Astrocyte (in vitro differentiated cells and primary cell): ENCODE measurements at places on chromosomes 11 and 22. TPM values are rescaled to one million over a fixed set of nuclear protein-coding genes. Genes with fewer than 3 reads are reported as not detected.

Gene NAP1L4
- total RNA-seq: 129 and 153 TPM in 2 replicates

Gene SMTNL1
- total RNA-seq: not detected in 2 replicates

Gene KRTAP5-1
- total RNA-seq: not detected in 2 replicates

Gene GNB1L
- total RNA-seq: 10.4 and 14.3 TPM in 2 replicates

Gene TMEM191C
- total RNA-seq: 2.8 and 3.4 TPM in 2 replicates

Gene HOATZ
- total RNA-seq: 0.43 TPM in 2 replicates
